ENCODE measurements at places on chromosomes 3 and 15.

DNA sequence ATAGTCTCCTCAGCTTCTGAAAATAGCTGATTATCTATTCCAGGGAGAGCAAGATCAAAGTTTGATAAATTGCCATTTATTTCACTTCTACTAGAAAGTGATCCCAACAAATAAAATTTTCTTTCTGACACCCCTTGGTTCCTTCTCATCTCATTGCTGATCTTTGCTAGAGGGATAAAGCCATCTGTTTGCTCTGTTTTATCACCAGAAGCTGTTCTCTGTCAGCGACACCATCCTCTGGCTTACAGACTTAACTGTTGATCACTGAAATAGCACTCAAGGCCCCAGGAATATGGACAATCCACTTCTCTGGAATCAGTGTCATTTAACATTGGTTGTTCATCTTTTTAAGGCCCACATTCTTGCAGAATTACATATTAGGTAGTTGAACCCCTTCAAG, 219.0 kb downstream of the LSAMP start:
- no peak for DNase-seq

DNA sequence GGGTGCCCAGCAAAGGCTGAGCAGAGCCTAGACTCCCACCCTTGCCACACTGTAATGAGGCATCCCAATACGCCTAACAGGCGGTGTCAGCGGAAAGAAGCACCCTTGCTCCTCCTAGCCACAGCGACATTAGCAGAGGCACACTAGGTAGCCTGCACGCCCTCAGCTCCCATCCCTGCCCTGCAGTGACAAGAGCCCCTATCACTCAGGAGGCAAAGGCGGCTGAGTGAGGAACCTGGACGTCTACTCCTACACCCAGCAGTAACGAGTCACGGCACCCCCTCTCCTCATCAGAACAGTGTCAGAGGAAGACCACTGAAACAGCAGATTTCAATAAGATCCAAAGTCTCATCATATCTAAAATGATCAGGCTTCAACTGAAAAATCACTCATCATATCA, 12.0 kb upstream of the MAP6D1 start:
- DNase-seq, result no peak

- no peak for DNase-seq
These were observed 533.4 kb downstream of the FOXP1 start for GRCh38 chr3:71050166-71050537.

- DNase-seq, result no peak
These were observed 118.7 kb downstream of the KCNH8 start for GRCh38 chr3:19267040-19267439.

- no peak for DNase-seq
These were observed 84.4 kb downstream of the MYLK start for GRCh38 chr3:123799544-123800361.

DNA sequence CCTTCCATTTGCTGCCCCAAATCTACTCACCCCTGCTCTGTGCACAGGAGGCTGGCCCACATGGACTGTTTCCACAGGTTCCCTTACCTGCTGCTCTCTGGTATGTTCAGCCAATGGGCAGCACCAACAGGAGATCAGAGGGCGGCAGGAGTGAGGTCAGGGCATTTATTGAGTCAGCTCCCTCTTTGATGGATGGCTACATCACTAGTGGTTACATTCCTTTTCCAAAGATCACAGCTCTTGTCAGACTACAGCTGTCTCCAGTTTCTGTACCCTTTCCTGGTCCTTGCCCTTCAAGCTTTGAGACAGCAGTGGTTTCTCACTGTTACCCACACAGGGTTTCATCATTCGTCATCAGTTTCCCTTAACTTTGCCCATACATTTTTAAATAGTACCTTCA, 325.1 kb downstream of the SUCLG2 start:
- peak; percentile 56 for DNase-seq

- peak; percentile 68 for DNase-seq
These were observed 8.7 kb upstream of the CAMK1 start for GRCh38 chr3:9778143-9779074.

DNA sequence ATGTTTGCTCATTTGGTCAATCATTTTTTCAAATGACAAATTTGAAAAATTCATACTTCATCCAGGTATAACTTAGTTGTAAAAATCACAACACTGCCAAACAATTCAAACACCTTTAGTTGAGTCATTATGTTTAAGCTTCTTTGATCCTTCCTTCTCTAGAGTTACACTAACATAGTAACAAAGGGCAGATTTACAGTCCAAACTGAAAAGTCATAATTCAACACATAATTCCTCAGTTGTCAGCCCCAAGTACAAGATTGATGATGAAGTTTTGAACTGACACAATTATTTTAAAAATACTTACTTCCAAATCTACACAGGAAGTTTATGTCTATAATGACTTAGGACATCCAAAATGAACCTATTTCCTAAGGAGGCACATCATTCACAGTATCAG, 264.1 kb downstream of the LSAMP start:
- DNase-seq, result no peak

DNA sequence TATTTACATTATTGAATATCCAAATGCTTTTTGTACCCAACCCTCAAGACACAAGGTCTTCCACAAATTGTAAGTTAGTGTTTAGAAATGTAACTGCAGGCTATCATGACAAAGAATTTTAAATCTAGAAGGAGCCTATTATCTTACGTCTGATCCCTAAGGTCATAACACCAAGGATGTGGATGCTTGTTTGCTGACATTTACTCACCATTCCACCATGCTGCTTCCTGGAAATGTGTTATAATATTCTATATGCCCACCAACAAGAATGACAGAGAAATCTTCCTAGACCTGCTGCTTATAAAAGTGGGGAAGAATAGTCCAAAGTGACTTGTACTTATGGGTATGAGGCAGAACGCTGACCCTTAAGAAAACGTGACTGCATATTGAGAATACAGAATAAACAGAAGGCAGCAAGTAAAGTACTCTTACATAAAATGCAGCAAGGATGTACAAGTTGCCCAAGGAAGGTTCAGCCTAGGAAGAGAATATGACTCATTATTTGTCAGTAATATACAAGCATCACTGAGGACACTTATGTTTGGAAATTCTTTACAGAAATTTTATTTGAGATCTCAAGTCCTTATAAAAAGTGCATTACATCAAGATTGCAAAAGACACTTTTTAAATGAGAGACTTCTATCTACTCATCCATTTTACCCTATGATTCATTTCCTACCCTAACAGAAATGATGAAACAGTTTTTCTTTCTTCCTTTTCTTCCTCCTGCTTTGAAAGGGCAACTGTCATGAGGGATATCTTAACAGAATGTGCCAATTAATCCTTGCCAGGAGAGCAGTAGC, 59.6 kb downstream of the ESYT3 start:
- DNase-seq, result no peak

GRCh38 chr15:88139936-88140335, 116.6 kb downstream of the NTRK3 start:
- no peak for DNase-seq

All from activated naive CD8-positive, alpha-beta T cell treated with anti-CD3 and anti-CD28 coated beads, Interleukin-2, amount 50 U/mL, for 24 hours (primary cell).